ENCODE measurements at places on chromosomes 4 and X.

DNA sequence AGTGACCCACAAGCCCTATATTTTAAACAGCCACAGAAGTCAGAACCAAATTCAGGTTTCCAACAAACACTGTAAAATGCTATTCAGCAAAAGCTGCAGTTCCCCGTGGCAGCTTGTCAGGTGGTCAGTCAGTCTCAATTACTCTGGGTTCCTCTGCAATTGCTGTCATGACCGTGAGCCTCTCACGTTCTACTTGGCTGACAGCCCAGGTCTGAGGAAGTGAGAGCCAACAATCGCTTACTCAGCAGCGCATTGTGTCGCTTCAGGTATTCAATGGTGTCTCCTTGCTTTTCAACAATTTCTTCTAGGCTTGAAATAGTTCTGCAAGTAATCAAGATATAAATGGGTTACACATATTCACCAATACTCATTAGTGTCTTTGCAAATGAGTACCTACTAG, 25.8 kb downstream of the TRIM75 start:
- no peak for DNase-seq

DNA sequence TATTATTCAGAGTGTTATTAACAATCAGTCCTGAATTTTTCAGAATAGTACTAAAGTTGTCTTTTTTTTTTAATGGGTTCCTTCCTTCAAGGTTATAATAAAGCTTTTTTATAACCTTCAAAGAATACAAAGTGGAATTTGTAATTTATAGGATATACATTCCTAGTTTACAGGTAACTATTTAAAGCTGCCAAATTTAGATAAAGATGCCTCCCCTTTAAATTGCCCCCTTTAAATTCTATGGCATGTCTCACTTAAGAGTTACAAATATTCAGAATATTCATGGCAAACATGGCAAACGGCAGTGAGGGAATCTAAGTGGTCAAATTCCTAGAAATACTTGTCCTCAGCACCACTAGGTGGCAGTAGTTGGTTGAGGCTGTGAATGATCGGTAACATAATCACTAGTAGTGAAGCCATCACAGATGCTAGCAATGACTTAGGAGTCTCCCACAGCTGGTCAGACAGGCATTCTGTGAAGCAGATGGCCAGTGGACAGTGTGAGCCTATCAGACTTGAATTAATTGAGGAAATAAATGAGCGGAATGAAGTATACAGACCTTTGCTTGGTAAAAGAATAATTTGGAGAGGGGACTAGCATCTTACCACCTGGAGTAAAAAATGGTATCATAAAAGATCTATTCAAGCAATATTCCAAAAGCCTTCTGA, 86.4 kb downstream of the CBR4 start:
- DNase-seq, result peak; percentile 42

DNA sequence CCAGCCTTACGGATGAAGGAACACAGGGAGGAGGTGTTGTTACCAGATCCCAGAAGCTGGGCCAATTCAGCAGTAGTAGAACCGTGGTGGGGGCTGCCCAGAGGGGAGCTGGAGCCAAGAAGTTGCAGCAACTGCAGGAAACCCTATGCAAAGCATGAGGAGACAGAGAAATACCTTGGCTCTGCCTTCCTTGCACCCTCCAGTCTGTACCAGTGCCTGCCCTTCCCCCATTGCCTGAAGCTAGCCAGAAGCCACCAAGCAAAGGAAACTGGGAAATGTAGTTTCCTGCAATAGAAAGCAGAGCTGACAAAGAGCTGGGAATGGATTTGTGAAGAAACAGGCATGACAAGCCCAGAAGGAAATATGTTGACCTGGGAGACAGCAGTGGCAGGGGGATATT, 108.7 kb upstream of the FUNDC1 start:
- DNase-seq, result no peak

DNA sequence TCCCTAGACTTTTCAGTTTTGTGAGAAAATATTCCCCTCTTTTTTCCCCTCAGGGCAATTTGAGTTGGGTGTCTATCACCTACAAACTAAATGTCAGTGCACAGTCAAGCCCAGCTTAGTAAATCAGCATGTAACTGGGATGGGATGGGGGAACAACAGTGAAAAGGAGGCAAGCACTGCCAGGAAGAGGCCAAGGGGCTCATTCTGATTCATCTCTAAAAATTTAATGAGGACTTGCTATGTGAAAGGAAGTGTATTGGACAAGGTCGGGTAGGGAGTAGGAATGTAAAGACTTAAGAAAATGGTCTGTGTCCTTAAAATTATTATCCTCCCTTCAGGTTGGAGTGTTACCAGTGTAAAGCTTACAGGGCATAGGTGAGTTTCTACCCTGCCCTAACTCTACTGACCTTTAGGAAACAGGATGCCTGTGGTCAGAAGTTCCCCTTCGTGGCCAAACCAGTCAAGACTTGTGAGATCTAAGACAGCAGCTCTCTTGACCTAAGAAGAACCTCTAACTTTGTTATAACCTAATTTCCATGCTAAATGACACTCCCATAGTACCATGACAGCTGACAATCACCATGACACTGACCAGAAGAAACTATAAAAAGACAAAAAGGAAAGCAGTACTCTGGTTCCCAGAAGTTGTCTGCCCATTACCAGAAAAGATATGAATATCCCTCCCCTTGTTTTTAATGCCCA, 194.4 kb upstream of the LDB2 start:
- DNase-seq, result no peak

GRCh38 chrX:34147345-34147744, 15.2 kb upstream of the FAM47A start:
- DNase-seq, result no peak

DNA sequence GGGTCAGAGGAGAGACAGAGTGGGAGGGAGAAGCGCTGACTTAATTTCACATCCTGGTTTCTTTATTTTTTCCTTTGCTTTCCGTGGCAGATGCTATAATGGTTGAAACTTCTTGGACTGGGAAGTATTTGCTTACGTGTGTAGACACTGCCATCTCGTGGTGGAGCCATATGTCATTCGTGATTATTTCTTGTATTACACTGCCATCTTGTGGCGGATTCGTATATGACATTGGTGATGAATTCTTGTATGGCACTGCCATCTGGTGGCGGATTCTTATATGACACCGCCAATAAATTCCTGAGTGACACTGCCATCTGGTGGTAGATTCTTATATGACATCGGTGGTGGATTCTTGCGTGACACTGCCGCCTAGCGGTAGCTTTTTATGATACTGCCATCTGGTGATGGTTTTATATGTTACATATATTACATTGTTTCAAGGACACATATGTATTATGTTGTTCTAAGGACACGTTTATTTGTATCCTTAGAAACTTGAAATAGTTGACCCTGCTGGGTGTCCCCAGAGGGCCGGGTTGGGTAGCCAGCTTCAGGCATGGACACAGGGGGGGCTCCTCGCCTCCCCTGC, 37.3 kb upstream of the CLCN4 start:
- DNase-seq, result peak; percentile 55

DNA sequence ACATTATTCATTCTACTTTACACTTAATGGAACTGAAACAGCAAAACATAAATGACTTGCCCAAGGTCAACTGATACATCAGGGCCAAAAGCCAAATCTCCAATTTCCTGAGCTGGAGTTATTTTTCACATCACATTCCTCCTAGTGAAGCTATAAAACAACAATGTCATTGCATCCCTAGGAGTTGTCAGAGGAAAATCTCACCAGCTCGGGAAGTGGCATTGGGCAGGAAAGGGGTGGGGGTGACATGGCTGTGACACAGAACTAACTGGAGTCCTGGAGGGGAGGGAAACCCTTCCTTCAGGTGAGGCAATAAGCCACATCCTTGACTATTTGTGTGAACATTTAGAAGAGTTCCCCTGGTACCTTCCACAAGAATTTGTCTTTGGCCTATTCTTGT, 47.3 kb downstream of the MEPE start:
- DNase-seq, result no peak

DNA sequence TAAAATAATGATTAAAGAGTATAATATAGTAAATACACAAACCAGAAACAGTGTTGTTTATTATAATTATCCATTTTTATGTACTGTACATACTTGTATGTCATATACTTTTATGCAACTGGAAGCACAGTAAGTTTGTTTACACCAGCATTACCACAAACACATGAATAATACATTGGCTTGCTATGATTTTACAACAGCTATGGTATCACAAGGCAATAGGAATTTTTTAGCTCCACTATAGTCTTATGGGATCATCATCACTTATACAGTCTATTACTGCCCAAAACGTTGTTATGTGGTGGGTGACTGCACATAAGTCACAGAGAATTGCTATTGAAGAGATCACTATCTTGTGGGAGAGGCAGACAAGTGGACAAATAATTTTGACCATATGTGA, 1.8 kb upstream of the PF4V1 start:
- DNase-seq, result no peak

- no peak for DNase-seq
Measured at GRCh38 chr4:5678977-5679376, 29.4 kb downstream of the EVC2 start.

GRCh38 chr4:67723949-67724348, 23.0 kb upstream of the UBA6 start:
- no peak for DNase-seq

DNA sequence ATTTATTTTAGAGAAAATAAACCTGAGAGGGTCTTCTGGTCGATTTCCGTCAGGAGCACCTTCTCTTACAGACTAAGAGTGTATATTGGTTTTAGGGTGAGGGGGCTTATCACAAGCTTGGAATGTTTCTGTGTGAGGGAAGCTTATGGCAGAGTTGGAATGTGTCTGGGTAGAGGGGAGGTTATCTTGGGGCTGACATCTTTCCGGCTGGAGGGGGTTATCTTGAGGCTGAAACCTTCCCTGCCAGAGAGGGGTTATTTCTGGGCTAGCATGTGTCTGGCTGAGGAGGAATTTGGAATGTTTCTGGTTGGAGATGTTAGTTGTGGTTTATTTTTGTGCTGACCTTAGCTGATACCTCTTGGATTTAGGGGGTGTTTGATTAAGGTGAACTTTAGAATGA, 1312.1 kb downstream of the ADGRL3 start:
- DNase-seq, result no peak

- no peak for DNase-seq
Measured at GRCh38 chr4:56959100-56959499, 18.3 kb downstream of the NOA1 start.

GRCh38 chrX:30655991-30656390, 2.8 kb downstream of the GK start:
- no peak for DNase-seq

- peak; percentile 49 for DNase-seq
Measured at GRCh38 chrX:30643313-30643821, 9.9 kb upstream of the GK start.

DNA sequence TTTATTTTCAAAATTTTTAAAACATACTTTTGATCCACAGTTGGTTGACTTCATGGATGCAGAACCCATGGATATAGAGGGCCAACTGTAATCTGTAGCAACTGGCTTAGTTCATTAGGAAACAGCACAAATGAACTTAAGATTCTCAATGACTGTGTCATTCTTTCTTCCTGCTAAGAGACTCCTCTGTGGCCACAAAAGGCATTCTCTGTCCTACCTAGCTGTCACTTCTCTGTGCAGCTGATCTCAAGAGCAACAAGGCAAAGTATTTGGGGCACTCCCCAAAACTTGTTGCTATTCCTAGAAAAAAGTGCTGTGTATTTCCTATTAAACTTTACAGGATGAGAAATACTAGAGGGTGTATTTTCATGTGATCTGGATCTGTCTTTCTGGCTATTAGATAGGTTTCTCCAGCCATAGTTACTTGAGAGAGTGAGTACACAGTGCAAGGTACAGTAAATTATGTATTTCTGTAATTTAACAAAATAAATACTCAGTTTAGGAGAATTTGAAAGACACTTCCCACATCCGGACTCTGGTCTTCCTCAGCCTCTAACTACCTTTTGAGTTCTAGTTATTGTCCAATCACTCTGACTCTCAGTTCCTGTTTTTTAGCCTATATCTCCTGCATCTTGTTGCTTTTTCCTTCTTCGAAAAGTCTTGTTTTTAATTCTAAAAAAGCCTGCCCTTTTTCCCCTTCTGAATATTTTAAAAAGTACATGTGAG, 21.8 kb downstream of the TLR2 start:
- no peak for DNase-seq

GRCh38 chr4:77629885-77630284, 24.3 kb downstream of the CXCL13 start:
- DNase-seq, result no peak

- no peak for DNase-seq
Measured at GRCh38 chrX:103360092-103360491, 3.8 kb downstream of the TCEAL9 start.

GRCh38 chrX:7926914-7927258, 327 bp downstream of the PNPLA4 start:
- no peak for DNase-seq

DNA sequence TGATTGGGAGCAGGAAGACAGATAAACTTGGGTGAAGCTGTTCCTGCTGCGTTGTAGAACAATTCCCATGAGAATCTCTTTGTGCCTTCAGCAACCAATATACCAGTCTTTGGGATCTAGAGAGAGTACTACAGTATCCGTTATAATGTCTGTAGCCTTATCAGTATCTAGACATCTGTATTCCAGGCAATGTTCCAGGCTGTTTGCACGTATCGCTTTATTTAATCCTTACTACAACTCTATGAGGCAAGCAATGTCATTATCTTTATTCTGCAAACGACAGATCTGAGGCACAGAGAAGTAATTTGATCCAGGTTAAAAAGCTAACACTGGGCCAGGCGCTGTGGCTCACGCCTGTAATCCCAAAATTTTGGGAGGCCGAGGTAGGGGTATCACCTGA, 251.6 kb downstream of the ARHGAP24 start:
- no peak for DNase-seq

- DNase-seq, result no peak
Measured at GRCh38 chrX:74923942-74924448, 1.3 kb downstream of the NEXMIF start.

DNA sequence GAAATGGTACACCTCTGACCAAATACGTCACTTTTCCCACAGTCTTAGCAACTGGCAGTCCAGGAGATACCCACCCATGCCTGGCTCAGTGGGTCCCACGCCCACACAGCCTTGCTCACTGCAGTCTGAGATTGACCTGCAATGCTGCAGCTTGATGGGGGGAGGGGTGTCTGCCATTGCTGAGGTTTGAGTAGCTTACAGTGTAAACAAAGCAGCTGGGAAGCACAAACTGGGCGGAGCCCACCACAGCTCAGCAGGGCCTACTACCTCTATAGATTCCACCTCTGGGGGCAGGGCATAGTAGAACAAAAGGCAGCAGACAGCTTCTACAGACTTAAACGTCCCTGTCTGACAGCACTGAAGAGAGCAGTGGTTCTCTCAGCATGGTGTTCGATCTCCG, 52.7 kb downstream of the AMER1 start:
- DNase-seq, result no peak

DNA sequence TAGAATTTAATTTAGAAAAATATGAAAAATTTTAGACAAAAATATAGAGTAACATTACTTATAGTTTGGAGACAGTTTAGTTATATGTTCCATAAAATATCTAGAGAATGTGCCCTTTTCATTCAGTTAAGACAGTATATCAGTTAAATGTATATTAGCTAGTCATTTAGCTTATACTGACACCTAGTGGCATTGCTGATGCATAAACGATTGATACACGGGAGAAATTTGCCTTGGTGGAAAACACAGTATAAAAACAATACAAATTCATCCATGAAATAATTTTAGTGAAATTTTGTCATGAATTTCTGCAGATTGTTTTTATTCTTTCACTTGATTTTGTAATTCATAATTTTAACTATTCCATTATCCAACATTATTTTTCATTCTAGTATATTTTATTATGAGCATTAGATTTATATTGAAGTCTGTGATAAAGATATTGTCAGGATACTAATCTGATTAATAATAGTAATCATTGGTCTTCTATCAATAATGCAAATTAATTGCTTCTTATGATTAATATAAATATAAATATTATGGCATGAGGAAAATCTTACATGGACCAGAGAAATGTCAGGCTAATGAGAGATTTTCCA, 219.0 kb downstream of the TLL1 start:
- DNase-seq, result peak; percentile 2

All from AG04449 (cell line).